ENCODE measurements at places on chromosomes 6 and 20.

GRCh38 chr6:39444479-39445019 is 122.0 kb upstream of the KCNK16 start:
- DNase-seq = no peak

DNA sequence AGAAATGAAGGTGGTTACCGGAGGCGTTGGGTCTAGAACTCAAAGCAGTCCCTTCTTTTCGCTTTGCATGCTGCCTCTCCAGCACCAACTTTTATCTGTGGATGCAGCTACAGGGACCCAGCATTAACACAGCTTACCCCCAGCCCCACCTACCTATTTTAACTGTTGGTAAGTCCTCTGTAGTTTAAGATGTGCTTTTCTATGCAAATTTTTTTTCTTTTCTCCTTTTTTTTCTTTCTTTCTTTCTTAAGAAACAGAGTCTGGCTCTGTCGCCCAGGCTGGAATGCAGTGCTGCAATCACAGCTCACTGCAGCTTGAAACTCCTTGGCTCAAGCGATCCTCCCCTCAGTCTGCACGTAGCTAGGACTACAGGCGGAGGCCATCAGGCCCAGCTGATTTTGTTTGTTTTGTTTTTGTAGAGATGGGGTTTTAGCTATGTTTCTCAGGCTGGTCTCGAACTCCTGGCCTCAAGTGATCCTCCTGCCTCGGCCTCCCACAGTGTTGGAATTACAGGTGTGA is 6.5 kb upstream of the USP45 start:
- DNase-seq = no peak

DNA sequence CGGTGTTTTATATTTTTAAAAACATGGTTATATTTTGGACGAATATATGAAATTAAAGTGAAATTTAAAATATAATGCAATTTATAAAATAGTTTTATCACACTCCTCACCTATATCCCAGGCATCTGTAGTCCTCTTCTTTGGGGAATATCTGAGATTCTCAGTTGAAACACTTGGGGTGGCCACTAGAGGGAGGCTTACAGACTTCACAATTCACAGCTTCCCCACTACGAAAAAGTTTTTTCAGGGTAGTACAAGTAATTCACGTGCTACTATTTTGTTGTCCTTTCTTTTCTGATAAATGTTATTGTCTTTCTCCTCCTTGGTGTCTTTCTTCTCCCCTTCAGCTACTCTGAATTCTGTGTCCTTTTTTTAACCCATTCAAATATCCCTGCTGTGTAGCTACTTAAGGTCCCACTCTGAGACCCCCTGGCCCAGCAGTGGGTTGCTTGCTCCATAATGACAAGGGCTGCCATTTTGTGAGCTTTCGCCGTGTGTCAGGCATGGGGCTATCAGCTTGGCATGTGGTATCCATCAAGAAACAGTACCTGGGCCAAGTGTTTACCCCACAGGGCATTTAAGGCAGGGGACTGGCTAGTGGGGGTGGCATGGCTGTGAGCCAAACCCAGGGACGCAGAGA is 43.6 kb upstream of the PHACTR3 start:
- DNase-seq = no peak

DNA sequence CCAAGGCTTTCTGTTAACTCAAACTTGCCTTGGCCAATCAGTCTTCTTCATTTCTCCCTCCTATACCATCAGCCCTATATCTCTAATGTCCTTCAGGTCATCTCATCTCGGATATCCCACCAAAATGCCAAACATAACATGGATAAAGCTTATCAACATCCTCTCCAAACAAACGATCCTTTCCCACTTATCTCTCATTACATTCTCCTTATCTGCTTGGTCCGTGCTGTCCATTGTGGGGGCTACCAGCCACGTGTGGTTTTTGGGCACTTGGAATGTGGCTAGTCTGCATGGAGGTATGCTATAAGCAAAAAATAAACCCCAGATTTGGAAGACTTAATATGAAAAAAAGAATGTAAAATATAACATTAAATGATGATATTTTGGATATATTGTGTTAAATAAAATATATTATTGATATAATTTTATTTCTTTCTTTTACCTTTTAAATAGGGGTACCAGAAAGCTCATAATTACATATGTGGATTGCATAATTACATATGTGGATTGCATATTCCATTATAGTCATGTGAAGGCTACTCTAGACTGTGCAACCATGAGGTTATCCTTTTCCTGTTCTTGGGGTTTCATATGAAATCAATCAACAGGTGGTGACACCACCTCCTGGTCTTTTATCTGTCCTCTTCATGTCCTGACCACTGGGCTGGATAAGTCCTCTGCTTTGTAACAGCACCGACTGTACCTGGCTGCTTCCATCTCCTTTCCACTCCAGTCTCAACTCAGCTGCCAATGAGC is 123.0 kb downstream of the CD83 start:
- no peak for DNase-seq

DNA sequence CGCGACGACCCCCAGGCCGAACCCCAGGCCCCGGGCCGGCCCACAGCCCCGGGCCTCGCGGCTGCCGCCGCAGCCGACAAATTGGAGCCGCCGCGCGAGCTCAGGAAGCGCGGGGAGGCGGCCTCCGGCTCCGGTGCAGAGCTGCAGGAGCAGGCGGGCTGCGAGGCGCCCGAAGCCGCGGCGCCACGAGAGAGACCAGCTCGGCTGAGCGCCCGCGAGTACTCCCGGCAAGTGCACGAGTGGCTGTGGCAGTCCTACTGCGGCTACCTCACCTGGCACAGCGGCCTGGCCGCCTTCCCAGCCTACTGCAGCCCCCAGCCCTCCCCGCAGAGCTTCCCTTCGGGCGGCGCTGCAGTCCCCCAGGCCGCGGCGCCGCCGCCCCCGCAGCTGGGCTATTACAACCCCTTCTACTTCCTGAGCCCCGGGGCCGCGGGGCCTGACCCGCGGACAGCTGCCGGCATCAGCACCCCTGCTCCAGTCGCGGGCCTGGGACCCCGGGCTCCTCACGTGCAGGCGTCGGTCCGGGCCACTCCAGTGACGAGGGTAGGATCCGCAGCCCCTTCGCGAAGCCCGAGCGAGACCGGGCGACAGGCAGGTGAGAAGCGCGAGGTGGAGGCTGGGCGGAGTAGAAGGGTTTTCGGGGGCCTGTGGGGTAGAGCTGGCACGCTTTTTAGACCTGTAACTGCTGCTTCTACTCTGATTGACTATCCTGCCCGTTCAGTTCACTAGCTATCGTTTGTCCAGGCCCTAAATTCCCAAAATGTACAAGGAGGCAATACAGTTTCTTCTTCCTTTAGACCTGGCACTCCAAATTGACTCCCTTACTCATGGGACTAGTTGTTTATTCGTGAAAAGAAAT is 654 bp downstream of the FAM8A1 start:
- peak; percentile 63 for DNase-seq

DNA sequence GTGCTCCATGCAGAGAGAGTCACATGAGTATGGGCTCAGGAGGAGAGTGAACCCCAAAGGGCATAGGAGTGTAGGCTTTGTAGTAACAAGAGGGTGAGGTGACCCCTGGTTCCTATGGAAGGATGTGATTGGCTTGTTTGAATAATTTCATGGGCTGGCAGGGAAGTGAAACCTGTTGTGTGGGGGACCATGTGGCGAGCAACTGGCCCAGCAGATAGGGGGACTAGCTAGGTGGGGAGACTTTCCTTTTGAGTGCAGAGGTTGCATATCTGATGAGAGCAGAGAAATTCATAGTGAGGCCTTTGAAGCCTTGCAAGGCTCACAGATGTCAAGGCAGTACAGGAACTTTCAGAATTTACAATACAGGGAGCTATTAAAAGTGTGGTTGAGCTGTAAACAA is 247.9 kb upstream of the SLC35B3 start:
- DNase-seq = no peak

- DNase-seq = no peak
Measured at GRCh38 chr6:157455731-157456523, 74.9 kb downstream of the ZDHHC14 start.

DNA sequence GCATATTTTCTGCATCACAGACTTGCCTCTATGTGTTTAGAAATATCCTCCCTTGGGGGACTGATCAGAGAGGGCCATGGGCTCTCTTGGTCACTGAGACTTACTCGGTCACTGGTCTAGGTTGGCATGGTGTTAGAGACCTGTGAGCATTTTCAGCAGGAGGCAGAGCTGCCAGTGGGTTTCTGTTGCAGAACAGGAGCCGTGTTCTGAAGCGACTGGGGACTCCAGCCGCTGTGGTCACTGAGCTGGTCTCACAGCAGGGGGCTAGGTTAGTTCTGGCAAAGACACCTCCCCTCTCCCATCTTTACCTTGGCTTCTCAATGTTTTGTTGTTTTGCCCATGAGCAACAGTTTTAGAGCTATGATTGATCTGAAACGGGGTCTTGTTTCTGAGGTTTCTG is 8.7 kb downstream of the TMEM181 start:
- no peak for DNase-seq

GRCh38 chr6:28789553-28790083 is 134.2 kb downstream of the TRIM27 start:
- no peak for DNase-seq

DNA sequence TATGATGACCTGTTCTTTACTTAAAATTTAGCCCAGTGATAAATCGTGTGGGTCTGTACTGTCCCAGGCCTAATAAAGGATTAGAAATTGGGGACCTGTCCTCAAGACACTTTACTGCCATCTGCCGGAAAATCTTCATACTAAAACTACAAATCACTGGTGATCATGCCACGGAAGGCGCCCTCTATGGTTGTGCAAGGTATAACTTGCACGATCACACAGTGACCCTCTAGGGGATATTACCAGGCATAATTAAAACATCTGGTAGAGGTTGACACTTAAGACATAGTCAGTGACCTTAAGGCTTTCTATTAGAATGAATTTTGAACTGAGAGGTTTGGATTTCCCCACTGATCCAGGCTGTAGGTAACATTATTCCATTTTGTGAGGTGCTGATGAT is 172.6 kb downstream of the BMP2 start:
- DNase-seq = no peak

DNA sequence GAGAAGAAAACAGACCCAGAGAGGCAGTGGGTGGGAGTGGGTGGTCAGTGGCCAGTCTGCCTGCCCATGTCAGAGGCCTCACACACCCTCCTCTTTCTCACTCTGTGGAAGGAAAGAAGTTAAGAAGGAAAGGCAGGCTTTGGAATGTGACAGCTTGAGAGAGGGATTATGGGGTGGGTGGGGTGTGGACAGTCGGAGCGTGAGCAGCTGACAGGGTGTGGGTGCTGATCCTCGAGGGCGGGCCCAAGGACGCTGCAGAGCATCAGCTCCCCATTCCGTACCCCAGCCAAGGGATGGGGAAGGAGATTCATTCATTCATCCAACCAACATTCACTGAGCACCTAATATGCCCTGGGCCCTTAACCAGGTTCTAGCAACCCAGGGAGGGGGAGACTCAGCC is 4.8 kb downstream of the TGM6 start:
- no peak for DNase-seq

DNA sequence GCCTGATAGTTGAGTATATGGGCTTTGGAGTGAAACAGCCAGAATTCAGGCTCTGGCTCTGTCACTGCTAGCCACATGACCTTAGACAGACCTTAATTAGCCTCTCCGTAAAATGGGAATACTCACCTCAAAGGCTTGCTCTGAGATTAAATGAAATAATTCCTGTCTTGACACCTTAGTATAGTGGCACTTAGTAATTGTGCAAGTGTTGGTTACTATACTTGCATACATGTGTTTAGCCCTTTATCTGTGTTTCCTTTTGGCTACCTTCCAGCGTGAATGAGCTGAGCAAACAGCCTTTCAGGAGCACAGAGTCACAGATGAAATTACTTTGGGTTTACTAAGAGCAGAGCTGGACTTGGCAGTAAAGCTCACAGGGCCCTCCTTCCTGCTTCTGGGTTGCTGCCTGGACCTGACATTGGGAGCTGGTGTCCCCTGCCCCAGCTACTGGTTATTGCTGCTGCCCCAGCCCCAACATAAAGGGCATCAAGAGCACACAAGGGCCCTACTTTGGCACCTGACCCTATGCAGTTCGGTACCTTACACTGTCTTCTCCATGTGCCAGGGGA is 32.8 kb downstream of the CD164 start:
- DNase-seq = no peak

GRCh38 chr6:92962846-92963245 is 456.5 kb downstream of the EPHA7 start:
- DNase-seq = no peak

GRCh38 chr20:61056627-61057442 is 195.2 kb upstream of the CDH4 start:
- DNase-seq = no peak

GRCh38 chr6:83462524-83462923 is 31.7 kb upstream of the ME1 start:
- no peak for DNase-seq

GRCh38 chr6:53005663-53006250 is 10.7 kb upstream of the GSTA4 start:
- no peak for DNase-seq

DNA sequence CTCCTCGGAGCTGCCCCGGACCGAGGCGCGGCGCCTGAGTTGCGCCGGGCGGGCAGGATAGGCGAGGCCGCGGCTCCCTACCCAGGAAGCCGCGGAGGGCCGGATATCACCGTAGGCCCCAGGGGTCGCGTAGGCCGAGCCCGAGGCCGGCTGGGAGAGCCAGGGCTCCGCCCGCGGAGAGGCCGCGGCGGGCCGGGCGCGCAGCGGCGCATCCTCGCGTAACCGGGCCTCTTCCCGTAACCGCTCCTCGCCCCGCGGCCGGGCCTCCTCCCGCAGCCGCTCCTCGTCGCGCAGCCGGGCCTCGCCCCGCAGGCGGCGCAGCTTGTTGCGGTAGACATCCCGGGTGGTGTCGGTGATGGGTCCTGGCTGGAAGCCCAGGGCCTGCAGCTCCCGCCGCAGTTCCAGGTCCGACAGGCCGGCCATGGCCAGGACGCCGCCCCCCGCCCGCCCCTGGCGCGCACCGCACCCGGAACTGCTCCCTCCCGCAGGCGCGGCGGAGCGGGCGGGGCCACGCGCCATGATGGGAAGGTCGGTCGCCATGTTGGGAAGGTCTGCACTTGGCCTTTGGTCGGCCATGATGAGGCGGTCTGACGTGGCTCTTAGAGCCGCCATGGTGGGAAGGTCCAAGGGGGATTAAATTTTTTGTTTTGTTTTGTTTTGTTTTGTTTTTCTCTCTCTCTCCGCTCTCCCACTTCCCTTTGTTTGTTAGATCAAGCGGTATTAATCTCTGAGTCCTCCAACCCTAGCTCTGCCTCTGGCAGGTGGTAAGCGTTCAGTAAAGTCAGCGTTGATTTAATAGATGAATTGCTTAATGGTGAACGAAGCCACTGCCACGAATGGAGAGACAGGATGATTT is at the start of gene LEMD2:
Gene LEMD2 (minus strand): TSS at position 437 of the 856 bp plus-strand sequence. CDS start 14 bp downstream, at position 423.
- peak; percentile 92 for DNase-seq

- no peak for DNase-seq
Measured at GRCh38 chr6:148044261-148044751, 298.3 kb upstream of the SASH1 start.

- DNase-seq = peak; percentile 39
Measured at GRCh38 chr6:134111062-134111677, 58.7 kb upstream of the SLC2A12 start.
